Stimulated activated CD4-positive, alpha-beta T cell treated with anti-CD3 and anti-CD28 coated beads, Interleukin-1b, Interleukin-23, amount 100 ng/mL, for 4 hours (primary cell): ENCODE measurements at places on chromosomes 6 and 20.

GRCh38 chr6:31734821-31735406 lies 1.4 kb downstream of the CLIC1 start:
- peak; percentile 20 for DNase-seq

DNA sequence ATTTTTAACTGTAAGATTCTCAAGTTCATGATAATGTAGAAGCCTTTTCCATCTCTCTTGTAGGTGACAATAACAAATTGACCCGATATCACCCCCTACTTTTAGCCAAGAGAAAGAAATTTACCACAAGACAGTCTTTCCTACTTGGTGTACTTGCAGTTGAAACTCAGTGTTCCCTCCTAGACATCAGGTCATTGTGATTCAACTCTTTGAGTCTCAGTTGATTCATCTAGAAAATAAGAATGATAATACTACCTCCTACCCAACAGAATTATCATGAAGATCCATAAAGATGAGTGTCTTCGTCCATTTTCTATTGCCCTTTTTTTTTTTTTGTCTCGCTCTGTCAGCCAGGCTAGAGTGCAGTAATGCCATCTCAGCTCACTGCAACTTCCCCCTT lies 51.3 kb upstream of the TRERF1 start:
- DNase-seq, result no peak

DNA sequence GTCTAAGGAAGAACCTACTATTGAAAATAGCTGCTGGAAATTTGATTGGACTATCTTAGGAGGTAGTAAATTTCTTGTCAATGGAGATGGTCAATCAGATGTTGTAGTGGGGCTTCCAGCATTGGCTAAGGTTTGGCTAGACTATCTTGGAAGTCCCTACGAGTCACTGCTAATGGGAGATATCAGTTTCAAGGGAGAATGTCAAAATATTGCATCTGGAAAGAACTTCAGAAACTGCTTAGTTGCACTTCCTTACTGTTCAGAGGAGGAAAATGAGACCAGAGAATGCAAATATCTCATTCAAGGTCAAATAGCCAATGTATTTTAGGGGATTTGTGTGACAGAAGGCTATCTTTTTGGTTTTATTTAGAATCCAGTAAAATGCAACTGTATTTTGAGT lies 53.5 kb upstream of the CCN2 start:
- no peak for DNase-seq

DNA sequence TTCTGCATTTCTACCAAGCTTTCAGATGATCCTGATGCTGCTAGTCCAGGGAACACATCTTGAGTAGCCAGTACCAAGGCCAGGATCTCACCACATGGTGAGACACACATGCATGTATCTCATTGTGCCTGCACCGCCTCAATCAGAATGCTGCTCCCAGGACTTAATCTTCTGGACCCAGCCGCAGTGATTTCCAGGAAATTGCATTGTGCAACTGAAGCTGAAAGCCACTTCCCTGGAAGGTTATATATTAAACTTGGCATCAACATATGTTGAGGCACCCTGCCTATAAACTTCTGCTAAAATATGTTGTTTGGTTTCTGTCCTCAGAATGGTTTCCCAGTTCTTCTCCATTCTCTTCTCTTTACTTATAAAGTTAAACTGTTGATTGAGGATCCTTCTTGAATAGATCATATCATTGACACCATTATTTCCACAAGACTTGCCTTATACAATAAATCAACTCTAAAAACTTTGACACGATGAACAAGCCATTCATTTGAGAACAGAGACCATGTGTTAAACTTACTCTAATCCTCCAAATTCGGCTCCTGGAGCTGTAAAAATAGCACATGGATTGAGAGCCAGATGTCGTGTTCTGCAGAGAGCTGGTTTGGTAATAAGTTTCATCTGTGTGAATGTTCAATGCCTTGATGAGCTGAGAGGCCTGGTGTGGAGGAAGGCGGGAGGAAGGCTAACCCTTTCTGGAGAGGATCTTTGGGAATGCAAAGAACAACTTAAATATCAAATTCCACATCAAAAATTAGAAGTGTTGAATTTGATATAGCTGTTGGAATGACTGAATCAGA lies 65.0 kb upstream of the PCSK2 start:
- DNase-seq, result no peak

DNA sequence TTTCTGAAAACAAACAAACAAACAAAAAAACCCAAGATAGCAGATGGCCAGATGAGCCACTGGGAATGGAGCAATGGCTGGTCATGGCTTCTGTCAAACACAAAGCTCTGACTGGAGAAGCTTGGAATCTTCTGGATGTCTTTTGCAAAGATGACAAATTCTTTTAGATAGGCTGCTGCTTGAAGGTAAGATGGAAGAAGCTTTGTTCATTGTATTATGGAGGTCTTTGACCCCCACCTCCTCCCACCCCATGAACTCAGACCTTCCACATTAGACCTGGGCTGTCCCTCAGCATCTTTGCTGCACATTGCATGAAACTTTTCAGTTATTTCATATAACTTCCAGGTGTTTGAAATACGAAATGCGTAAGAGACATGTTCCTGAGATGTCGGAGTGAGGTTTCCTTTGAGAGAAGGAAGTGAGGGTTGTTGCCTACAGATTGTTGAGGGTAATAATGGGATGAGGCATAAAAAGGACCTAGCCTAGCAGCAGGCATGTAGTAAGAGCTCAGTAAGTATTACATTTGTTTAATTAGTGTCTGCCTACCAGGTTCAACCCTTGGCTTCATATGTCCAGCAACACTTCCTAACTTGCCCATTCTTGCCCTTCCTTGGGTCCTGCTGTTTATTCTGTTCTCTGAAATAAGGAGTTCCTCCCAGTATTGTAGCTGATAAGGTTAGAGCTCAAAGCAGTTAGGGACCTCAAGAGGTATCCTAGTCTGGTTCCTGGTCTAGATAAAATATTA lies 51.4 kb upstream of the IER3 start:
- DNase-seq, result no peak

DNA sequence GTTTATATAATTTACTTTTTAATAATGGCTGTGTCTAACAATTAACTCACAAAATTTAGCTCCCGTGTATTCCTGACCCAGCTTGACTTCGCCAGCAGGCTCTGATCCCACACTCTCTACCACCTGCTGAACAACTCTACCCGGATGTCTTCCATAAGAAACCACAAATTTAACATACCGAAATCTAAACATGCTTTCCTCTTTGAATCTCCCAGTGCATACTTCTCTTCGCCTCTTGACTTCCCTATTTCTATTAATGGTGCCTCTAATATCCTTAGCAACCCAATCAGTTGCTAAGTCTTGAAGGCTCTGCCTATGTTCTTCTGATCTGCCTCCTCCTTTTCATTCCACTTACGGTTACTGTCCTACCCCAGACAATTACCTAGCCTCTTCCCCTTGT lies 4.6 kb upstream of the MYB start:
- DNase-seq, result no peak

GRCh38 chr20:46004889-46005473 lies 3.7 kb upstream of the MMP9 start:
- DNase-seq, result no peak

GRCh38 chr6:160285541-160286105 lies 27.0 kb upstream of the SLC22A2 start:
- no peak for DNase-seq

DNA sequence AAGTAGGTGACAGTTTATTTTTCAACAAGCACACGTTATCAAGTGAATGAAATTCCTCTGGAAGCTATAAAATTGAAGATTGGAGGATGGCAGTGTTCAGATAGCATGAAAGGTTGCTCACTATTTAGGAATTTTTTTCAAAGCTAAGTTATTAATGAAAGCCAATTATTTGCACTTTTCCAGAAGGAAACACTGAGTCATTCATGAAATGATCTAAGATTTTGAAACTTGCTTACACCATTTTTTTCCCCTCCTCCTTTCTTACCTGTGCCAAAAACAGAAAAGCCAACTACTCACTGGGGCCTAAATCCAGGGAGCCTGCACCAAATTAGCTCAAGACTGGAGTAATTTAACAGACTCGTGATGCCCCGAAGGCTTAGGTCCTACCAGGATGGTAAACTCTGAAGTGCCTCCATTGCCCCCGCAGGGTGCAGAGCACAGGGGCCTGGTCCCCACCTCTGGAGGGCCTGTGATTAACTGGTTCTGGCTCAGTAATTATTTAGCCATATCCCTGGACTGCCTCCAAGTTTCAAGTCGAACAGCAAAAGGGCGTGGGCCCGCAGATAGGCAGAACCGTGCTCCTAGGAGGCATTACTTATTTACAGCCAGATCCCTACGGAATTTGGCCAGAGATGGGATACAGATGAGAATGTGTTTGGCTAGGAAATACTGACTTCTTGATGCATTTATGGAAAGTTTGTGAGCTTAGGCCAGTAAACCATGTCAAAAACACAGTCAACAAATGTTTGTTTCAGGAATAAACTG lies 28.0 kb upstream of the ZNF217 start:
- DNase-seq, result no peak

DNA sequence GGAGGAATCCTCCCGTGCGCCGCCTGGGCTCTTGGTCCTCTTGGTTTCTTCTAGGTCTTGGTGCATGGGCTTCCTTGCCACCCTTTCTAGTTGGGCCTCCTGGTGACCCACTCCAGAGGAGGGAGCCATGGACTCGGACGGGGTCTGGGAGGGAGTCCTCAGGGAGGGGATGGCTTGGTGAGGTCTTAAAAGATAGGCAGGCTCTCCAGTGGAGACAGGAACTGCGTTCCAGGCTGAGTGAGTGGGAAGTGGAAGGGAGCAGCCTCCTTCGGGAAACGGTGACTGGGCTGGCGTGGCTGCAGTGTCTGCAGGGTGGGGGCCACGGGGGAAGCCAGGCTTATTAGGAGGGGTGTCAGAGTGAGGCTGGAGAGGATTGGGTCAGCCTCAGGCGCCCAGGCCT lies 152.8 kb downstream of the GRM4 start:
- DNase-seq, result no peak

DNA sequence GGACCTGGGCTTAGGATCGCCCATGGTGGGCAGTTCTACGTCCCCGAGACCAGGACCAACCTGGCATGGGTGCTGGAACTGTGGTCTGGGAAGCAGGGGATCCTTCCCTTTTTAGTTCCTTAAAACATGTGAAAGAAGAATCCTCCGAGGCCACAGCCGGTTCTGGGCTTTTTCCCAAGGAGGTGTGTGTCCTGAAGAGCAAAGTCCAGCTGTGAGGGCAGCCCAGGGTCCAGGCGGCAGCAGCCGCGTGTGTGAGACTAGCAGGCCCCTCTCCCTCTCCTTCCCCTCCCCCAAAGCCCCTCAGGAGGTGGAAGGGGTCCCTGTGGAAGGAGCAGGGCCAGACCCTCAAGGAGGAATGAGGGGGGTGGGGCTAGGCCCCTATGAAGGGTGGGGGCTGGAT lies 35.1 kb upstream of the PCMTD2 start:
- no peak for DNase-seq

- DNase-seq, result no peak
These were observed 87.6 kb upstream of the E2F3 start for GRCh38 chr6:20313960-20314530.

- DNase-seq, result no peak
These were observed 63.2 kb downstream of the RAB44 start for GRCh38 chr6:36760685-36761435.

DNA sequence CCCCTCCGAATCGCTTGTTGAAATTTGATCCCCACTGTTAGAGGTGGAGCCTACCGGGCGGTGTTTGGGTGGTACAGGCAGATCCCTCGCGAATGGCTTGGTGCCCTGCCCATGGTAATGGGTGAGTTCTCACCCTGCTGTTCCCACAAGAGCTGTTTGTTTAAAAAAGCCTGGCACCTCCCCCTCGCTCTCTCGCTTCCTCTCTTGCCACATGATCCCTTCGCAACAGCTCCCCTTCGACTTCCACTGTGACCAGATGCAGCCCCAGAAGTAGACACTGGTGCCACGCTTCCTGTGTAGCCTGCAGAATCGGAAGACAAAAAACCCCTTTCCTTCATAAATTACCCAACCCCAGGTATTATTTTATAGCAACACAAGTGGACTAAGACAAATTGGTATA lies 292.2 kb upstream of the QKI start:
- no peak for DNase-seq
